Fibroblast of skin of abdomen (primary cell): ENCODE measurements at places on chromosomes 5 and 9.

GRCh38 chr5:54180630-54181031, 129.7 kb downstream of the ARL15 start:
- peak; percentile 60 for DNase-seq

GRCh38 chr5:7597059-7597642, 201.2 kb downstream of the ADCY2 start:
- no peak for DNase-seq

GRCh38 chr9:96646081-96646991, 8.8 kb downstream of the PRXL2C start:
- peak; percentile 70 for DNase-seq

DNA sequence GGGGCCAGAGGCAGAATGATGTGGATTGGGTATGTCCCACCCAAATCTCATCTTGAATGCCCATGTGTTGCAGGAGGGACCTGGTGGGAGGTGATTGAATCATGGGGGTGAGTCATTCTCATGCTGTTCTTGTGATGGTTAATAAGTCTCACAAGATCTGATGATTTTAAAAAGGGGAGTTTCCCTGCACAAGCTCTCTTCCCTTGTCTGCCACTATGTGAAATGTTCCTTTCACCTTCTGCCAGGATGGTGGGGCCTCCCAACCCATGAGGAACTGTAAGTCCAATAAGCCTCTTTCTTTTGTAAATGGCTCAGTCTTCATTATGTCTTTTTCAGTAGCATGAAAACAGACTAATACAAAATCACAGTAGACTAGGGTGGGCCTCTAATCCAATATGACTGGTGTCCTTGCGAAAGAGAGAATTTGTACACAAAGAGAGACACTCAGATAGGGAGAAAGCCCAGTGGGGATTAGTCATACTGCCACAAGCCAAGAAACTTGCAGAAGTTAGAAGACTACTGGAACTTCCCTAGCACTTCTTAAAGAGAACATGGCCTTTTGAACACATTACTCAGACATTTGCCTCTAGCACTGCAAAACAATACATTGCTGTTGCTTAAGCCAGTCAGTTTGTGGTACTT, 68.4 kb downstream of the ANXA1 start:
- DNase-seq, result peak; percentile 10

GRCh38 chr5:139795074-139796001, at the start of gene PSD2:
Gene PSD2 (plus strand): TSS chr5:139795808. CDS start chr5:139809441, 13,633 bp downstream.
- DNase-seq, result no peak

- DNase-seq, result peak; percentile 52
Observed at GRCh38 chr5:106290841-106291240, 1379.9 kb downstream of the EFNA5 start.

DNA sequence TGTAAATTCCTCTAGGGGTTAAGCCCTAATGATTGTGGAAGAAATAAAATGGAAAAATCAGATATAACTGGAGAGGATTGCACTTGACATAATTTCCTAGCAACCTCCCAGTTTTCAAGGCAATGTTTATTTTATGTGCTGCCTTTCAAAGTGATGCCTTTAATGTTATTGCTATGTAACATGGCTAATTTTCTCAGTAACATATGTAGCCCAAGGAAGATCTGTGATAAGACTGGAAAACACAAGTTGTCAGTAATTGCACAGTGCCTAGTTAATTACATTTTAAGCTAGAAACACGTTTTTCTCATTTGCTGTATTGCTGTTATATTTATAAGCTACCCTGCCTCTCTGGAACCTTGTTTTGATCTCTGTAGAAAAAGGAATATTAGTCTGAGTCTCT, 49.2 kb upstream of the KCNN2 start:
- DNase-seq, result no peak

- DNase-seq, result no peak
Observed at GRCh38 chr5:150490754-150491153, 17.2 kb upstream of the NDST1 start.

DNA sequence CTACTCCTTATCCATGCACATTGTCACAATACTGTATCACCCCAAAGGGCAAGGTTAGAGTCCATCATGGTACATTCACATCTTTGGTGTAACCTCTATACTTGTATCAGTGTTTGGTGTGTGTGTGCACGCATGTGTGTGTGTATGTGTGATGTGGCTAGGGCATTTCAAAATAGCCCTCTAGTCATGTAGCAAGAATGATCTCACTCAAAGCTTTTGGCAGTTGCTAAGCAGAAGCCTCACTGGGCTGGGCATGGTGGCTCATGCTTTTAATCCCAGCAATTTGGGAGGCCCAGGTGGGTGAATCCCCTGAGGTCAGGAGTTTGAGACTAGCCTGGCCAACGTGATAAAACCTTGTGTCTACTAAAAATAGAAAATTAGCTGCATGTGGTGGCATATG, 245.3 kb downstream of the ADGRV1 start:
- peak; percentile 9 for DNase-seq

GRCh38 chr5:41656597-41656996, 146.2 kb upstream of the PLCXD3 start:
- no peak for DNase-seq

DNA sequence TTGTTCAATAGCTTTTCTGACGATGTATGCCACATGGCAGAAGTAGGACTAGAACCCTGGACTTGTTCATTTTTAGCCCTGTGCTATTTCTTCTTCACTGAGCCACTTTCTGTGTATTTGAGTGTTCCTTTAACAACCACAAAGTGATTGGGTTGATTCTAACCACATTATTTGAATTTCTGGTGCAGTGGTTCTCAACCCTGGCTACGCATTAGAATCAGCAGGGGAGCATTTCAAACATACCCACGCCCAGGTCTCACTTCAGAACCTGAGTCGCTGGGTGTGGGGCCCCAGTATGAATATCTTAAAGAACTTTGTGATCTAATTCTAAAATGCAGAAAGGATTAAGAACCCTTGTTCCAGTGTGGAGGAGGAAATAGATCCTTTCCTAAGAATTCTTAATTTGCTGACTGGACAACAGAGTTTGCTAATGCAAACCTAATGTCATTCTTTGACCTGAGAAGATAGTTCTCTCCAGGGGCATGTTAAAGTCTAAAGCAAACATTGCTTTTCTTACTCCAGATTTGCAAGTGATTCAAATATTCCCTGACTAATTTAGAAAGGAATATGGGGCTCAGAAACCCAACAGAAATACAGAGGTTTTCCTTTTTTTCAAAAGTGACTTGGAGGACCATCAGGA, 75.4 kb upstream of the GDNF start:
- no peak for DNase-seq

DNA sequence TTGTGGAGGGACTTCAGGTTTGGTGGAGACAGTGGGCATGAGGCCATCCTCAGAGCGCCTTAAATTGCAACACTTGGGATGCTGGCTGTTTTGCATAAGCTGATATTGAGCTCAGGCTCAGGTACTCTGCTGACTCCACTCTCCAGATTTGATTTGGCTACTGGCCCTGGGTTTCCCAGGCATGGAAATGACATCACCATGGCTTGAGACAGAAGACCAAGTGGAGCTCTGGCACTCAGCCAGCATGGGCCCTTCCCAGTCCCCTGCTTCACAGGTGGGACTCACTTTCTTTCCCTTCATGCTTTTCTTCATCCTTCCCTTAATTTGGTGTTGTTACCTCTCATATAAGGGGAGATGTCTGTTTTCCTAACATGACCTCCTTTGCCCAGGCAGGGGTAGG, 72.0 kb upstream of the IL12B start:
- peak; percentile 5 for DNase-seq

- no peak for DNase-seq
Observed at GRCh38 chr5:123433596-123433995, 10.4 kb upstream of the CEP120 start.

DNA sequence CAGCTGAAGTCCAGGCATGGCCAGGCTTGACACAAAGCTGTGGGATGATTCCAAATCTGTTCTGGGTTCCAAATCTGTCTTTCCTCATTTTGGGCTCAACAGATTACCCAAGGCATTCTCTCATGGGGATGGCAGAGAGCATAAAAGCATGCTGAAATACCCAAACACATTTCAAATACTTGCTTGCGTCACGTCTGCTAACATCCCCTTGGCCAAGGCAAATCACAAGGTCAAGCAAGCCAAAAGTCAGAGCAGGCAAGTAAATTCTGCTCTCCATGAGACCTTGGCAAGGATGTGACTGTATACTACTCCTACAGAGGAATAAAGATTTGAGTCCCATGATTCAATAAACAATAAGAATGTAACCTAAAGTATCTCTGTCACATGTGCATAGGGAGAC, 306.7 kb downstream of the EPB41L4A start:
- DNase-seq, result no peak

- no peak for DNase-seq
Observed at GRCh38 chr5:158629591-158630312, 470.0 kb downstream of the EBF1 start.

DNA sequence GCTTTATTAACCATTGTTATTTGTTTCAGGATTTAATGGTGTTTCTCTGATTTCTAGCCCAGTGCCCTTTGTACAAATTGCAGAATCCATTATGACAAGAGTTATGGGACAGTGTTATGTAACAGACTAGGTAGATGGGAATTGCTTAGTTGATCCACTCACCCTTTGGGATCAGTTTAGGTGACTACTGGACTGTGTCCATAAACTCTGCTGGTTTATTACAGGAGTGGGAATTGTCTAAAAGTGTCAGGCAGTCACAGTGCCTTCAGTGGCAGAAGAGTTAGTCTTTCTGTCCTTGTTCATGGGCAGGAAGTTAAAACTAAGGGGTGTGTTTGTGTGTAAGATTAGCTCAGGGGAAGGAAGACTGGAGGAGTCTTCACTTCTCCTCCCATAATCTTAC, 29.3 kb downstream of the RCL1 start:
- DNase-seq, result no peak

- DNase-seq, result peak; percentile 32
Observed at GRCh38 chr9:72978744-72979143, 25.9 kb upstream of the ALDH1A1 start.

GRCh38 chr5:55597014-55597981, 62.5 kb upstream of the PLPP1 start:
- DNase-seq, result peak; percentile 78

DNA sequence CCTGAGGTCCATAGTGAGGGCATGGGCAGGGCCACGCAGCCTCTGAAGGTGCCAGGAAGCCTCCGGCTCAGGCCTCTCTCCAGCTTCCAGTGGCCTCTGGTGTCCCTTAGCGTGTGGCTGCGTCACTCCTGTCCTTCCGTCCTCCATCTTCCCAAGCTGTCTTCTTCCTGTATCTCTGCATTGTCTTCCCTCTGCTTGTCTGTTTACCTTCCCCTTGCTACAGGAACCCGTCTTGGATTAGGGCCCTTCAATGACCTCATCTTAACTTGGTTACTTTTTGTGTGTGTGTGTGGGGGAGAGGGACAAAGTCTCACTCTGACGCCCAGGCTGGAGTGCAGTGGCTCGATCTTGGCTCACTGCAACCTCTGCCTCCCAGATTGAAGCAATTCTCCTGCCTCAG, 14.4 kb downstream of the ASS1 start:
- DNase-seq, result no peak

- peak; percentile 18 for DNase-seq
Observed at GRCh38 chr5:137367951-137368350, 131.2 kb downstream of the SPOCK1 start.

DNA sequence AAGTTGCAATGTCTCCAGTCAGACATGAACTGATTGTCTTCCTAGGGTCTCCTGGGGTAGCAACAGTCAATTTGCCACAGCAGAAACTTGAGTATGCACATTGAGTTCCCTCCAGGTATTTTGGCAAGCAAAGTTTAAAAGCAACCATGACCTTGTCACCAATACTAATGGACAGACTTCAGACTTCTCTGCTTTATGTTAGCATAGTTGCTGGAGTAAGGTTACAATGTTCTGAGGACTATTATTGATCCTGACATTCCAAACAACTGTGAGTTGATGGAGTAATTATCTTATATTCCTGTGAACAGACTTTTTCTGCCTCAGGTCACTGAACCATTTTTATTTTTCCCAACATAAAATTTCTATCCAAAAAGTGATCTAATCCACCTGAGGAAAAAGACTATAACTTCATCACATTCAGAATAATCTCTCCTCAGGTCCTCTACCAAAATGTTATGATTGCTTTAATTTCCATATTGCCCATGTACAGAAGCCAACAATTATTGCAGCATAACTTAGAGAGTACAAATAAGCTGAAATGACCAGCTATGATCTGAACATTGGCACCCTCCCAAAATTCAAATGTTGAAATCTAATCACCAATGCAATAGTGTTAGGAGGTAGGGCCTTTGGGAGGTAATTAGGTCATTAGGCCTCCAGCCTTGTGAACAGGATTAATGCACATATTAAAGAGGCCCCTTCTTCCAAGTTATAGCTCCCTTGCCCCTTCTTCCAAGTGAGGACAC, 228.3 kb downstream of the PDE4D start:
- no peak for DNase-seq

GRCh38 chr9:95132366-95133324, 184.9 kb downstream of the FANCC start:
- DNase-seq, result peak; percentile 62

DNA sequence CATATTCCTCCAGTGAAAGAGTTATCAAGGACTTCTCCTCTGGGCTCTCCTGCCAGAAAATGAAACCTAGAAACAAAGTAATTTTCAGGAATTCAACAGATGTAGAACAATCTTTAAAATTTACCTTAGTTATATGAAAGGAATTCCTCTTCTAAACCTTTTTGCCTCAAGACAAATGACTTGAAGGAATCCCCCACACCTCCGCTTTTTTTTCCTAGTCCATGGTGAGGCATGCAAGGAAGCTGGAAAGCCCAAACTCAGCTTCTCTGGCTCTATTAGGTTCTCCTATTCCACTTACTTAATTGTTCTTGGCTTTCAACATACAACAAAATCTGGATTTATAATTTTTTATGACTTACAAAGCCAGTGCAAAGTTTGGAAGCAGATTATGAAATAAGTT, 27.2 kb downstream of the C6 start:
- DNase-seq, result no peak

DNA sequence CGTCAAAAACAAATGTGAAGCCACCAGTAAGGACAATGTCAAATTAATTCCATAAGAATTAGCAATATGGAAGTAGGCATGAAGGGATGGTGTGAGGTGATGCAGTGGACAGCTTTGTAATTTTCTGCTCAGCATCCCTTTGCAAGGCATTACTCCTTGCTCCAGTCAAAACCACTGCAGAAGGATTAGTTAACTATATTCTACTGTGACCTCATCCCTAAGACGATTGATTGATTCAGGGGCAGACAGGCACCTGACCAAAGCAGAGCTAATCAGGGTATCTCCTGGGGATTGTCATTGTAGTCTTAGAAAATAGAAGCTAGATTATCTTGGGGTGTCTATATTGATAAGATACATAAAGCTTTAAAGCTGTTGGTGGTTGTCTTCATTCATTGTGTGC, 98.7 kb downstream of the NMUR2 start:
- no peak for DNase-seq

DNA sequence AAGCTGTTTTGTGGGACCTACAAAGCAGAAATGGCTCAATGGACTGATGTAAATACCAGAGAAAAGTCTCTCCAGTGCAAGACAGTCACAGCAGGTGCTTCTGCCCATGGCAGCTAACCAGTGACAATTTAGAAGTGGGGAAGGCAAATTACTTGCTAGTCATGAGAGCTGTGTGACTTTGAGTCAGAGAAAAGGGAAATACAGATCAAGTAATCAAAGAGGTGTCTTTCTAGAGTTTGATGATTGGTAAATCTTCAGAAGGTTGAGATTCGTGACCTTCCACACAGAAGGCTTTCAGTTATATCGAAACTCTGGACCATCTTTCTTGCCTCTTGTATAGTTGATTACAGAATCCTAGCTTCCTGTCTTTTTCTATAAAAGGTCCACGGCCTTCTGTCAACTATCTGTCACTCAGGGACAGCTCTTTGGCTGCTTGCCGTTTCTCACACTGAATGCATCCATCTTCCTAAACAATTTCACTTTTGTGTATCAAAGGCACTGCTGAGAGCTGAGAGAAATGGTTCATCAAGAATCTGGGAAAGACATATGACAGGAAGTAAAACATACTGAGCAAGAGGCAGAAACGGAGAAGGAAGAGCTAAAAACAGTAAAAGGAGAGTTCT, 993.9 kb upstream of the ACO1 start:
- no peak for DNase-seq
